Stimulated activated CD8-positive, alpha-beta memory T cell treated with anti-CD3 and anti-CD28 coated beads, Interleukin-4, amount 100 ng/mL, for 4 hours (primary cell): ENCODE measurements at places on chromosomes 11 and 22.

DNA sequence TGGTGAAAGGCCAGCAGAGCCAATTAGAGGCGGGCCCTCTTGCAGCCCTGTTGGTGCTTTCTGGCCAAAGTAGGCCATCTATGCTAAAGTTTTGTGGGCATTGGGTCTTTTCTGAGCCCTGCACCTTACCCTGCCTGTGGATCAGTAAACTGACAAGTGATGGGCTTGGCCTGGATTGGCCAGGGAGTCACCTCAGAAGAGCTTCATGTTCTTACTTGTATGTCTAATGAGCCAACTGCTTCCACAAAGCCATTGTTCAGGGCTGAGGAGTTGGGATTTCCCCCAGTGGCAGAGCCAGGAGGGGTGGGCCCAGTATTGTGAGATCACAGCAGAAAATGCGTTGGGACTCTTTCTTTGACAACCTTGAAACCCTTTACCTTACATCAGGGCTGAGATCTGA, 90.4 kb downstream of the CWC15 start:
- no peak for DNase-seq

DNA sequence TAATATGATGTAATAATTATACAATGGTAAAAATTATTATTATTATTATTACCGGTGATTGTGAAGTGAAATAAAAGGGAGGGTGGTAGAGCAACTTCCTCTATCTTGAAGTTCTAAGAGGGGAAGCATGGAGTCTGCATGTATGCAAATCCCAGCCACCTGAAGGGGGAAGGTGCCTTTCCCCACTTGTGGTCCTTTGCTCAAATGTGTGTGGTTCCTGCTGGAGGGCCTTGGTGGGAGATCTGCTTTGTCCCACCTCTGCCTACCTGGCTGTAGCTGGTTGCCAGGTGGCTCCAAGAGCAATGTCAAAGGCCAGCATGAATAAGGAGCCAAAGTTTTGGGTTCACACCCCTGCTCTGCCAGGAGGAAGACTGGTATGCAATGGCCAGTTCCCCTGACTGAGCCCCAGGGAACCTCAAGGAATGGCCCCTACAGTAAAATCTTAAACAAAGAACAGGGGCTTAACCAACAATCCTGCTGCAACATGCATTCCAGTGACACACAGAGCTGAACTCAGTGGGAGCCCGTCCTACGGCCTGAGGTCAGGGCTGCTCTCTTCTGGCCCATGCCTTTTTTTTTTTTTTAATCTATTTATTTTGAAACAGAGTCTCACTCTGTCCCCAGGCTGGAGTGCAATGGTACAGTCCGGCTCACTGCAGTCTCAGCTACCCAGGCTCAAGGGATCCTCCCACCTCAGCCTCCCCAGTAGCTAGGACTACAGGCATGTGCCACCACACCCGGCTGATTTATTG, 8.5 kb downstream of the TMEM132A start:
- no peak for DNase-seq

GRCh38 chr22:40396882-40397281, 26.5 kb downstream of the SGSM3 start:
- DNase-seq: no peak

DNA sequence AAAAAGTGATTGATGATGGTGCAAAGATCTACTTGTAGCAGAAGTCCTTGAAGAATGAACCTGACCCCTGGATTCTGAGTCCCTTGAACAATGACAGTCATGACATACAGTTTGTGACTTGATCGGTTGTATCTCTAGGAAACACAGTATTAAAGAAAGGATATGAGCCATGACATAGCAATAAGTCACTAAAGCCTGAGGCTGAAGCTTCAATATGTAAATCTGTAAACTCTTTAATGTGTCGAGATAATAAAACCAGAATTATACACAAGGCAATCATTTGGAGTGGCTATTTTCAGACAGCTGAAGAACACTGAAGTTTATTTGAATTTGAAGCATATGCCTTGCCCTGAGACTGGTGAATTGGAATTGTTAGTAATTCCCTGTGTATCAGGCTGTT, 911.5 kb upstream of the RAG2 start:
- no peak for DNase-seq

- no peak for DNase-seq
Measured at GRCh38 chr11:23789938-23790371, 706.9 kb upstream of the LUZP2 start.

GRCh38 chr11:75328426-75329277, 22.8 kb downstream of the ARRB1 start:
- peak; percentile 27 for DNase-seq

DNA sequence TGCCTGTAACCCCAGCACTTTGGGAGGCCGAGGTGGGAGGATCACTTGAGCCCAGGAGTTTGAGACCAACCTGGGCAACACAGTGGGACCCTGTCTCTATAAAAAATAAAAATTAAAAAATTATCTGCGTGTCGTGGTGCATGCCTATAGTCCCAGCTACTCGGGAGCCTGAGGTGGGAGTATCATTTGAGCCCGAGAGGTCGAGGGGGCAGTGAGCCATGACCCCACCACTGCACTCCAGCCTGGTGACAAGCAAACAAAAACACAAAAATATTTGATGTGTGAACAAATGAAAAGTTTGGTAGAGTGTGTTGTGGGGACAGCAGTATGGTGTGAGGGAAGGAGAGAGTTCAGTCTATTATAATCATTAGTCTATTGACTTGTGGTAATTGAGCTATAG, 90.8 kb upstream of the PARVA start:
- no peak for DNase-seq

DNA sequence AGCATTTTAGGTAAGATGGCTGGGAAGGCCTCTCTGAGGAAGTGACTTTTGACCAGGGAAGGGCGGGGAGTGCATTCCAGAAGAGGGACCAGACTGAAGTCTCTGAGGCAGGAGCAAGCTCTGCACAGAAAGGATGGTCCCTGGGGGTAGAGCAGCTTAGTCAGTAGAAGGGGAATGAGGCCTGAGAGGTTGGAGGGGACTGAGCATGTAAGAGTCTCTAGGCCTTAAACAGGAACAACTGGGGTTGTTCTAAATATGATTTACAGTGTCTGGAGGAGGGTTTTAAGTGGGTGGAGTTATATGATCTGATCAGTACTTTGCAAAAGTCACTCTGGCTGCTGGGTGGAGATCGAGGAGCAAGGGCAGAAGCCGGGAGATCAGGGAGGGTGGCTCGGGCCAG, 31.7 kb upstream of the TEF start:
- DNase-seq: no peak

GRCh38 chr11:86040919-86041850, 27.7 kb downstream of the PICALM start:
- no peak for DNase-seq

DNA sequence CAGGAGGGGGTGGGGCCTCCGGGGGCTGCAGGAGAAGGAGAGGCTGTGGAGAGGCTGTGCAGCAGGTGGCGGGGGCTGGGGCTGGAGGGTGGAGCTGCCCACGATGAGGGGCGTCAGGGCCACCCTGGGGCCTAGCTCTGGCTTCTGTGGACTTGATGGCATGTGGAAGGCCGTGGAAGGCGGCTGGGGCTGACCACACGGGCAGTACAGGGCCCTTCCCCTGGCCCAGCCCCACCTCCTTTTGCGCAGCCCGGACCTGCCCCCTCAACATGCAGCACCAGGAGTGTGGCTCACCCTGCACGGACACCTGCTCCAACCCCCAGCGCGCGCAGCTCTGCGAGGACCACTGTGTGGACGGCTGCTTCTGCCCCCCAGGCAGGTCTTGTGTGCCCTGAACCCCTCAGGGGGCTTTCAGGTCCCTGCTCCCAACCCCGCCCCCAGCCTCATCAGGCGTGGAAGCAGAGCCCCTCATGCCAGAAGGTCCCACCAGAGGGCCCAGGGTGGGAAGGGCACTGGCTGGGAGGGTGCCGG, 6.1 kb downstream of the MUC5B start:
- no peak for DNase-seq

GRCh38 chr11:77111277-77111676, 8.6 kb downstream of the OMP start:
- no peak for DNase-seq

DNA sequence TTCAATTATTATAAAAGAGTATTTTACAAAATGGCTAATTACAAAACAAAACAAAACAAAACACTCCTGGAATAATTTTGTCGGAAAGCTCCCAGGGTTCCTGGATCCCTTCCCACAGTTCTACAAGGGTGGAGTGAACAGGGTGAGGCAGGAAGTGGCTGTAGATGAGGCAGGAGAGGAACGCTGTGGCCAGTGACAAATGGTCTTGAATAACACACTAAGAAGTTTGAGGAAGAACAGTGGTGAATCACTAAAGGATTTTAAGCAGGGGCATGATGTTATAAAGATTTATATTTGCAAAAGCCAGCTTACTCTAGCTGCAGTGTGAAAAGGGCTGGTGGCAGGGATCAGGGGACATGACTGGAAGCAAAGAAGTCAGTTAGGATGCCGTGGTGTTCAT, 33.8 kb upstream of the APOA1 start:
- DNase-seq: no peak

GRCh38 chr11:128628325-128628673, 40.9 kb upstream of the ETS1 start:
- DNase-seq: no peak

- DNase-seq: no peak
Measured at GRCh38 chr11:72162891-72163492, 27.5 kb downstream of the FOLR3 start.

GRCh38 chr11:3022300-3022967, 30.3 kb upstream of the NAP1L4 start:
- DNase-seq: no peak

GRCh38 chr11:9688716-9689511, 25.0 kb downstream of the SWAP70 start:
- DNase-seq: no peak

DNA sequence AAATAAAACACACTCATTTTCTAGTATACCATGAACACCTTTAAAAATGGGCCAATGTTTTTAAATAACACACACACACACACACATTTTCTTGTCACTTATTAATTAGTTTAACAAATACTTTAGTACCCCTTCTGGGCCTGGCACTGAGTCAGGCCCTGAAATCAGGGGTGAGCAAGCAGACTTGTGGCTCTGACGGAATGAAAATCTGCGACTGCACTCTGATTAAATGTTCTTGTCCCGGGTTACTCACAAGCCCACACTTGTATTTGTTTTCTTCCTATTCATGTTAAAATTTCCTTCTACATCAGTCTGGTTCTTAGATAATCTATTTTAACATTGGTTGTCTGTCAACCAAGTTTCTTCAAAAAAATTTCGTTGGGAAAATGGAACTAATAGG, 43.0 kb upstream of the PDGFD start:
- no peak for DNase-seq

GRCh38 chr11:61851113-61851899, 23.2 kb downstream of the FADS2 start:
- no peak for DNase-seq

DNA sequence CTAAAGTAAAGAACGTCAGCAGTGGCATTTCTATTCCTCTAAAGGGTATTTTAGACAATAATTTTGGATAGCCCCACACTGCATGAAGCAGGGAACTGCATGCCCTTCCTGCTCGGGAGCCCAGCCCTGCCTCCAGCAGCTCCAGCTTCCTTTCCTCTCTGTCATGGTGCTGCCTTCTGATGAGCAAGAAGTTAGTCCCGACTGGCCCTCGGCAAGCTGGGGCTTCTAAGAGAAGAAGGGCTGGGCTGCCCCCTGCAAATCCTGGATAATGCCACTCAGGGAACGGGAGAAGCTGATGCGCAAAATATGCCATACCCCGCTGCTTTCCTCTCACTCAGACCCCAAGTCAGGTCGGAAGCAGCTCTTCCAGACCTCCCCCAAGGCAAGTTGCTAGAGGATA, 296.4 kb downstream of the ETS1 start:
- DNase-seq: no peak

DNA sequence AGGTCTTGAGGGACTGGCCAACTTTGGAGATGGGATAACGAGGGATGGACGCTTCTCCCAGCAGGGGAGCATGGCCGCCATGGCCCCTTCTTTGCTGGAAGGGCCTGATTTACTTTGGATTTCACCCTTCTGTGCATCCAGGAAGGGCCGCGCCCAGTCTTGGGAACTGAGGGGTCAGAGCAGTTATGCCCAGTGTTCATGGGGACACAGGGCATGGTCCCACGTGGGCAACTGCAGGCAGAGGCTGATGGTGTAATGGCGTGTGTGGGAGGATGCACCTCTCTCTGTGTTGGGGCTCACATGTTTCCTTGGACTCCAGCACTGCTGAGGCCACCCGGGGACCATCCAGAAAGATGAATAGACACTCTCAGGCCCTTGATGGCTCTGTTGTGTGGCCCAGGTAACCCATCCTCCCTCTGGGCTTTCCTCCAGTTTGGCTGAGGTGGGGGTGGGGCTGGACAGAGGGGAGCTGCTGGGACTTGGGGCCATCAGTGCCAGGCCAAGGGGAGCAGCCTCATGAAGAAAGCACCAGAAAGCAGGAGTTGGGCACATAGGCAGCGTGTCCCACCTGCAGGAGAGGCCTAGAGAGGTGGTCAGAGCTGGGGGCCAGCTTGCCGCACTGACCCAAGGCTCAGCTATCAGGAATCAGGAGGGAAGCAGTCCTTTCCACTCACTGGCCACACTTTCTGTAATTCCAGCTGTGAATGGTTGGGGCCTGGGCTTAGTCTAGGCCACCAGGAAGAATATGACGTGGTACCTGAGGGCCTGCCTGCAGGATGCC, 1033.9 kb downstream of the TBC1D22A start:
- DNase-seq: no peak

- DNase-seq: no peak
Measured at GRCh38 chr11:95923439-95923727, 524 bp downstream of the MTMR2 start.

- peak; percentile 68 for DNase-seq
Measured at GRCh38 chr11:1889224-1889930, 2.3 kb downstream of the PRR33 start.

GRCh38 chr11:118610225-118610772, 2.9 kb downstream of the PHLDB1 start:
- DNase-seq: no peak

DNA sequence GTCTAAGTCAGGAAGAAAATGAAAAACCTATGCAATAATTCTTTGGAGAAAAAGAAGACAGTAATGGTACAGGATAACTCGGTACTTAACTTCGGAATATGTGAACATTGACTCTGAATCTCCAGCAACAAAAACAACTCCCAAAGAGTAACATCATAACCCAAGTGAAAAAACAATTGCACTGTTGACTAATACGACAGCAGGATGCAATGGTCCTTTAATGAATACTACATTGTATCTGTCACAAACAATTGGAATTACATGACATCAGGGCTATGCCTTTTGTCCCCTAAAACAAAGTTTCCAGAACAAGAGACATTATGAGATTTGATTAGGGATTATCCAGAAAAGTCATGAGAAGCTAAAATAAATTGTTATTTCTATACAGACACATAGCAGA, 1065.9 kb downstream of the LRRC4C start:
- no peak for DNase-seq
